Activated CD4-positive, alpha-beta memory T cell treated with anti-CD3 and anti-CD28 coated beads, Interleukin-2, amount 10 ng/mL, durations not matched to agents 7 days and 5 days (primary cell): ENCODE measurements at places on chromosomes 13 and 19. TPM values are rescaled to one million over a fixed set of nuclear protein-coding genes. Genes with fewer than 3 reads are reported as not detected.

The KLK12 gene
- total RNA-seq: not detected

The SHD gene
- total RNA-seq: not detected

The KIR2DL4 gene
- total RNA-seq: not detected

The ZNF441 gene
- total RNA-seq: 8.9 TPM

The MEIOSIN gene
- total RNA-seq: not detected

DNA sequence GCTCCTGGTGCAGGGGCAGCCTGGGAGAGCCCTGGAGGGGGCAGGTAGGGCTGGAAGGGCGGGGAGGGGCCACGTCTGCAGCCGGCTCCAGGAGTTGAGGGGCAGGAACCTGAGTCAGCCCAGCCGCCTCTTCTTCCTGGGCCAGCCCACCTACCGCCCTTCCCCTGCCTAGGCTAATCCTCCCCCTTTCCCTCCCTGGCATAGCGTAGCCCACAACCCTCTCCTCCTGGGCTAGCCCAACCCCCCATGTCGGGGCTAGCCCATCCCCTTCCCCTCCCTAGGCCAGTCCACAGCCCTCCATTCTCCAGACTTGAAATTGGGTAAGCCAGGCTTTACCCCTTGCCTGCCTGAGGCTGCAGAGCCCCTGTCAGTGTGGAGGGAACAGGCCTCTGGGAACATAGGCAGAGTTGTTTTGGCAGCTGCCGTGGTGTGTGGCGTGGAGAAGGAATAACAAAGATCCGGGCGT lies 20.6 kb upstream of the WDR18 start:
- no peak for DNase-seq

DNA sequence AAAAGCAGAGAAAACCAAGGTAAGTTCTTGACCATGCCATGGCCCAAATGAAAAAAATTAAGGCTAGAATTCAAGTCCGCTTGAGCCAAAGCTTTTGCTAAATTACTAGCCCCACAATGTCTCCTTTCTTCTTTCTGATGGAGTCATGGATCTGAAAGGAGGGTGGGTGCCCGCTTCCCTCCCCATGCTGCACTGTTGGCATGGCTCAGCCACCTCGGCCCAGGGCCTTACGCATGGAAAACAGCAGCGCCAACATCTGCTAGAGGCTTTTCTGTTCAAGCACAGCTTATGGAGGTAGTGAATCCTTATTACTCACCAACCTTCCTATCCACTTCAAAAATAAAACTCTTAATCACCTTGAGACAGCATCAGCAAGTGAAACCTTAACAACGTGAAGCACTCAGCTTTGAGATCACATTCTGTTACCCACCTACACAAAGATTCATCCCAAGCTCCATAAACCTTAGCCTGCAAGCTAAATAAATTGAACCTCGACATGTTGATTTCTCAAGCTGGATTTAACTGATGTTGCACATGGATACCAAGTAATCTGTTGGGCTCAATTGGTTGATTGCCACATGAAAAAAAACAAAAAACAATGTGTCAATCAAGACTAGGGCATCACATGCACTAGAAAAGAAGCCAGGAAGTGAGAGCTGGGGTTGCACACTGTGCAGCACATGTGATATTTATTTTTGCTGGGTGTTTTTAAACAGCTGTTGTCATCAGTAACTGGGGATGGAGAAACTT lies 43.4 kb downstream of the TPT1 start:
- peak; percentile 20 for DNase-seq

DNA sequence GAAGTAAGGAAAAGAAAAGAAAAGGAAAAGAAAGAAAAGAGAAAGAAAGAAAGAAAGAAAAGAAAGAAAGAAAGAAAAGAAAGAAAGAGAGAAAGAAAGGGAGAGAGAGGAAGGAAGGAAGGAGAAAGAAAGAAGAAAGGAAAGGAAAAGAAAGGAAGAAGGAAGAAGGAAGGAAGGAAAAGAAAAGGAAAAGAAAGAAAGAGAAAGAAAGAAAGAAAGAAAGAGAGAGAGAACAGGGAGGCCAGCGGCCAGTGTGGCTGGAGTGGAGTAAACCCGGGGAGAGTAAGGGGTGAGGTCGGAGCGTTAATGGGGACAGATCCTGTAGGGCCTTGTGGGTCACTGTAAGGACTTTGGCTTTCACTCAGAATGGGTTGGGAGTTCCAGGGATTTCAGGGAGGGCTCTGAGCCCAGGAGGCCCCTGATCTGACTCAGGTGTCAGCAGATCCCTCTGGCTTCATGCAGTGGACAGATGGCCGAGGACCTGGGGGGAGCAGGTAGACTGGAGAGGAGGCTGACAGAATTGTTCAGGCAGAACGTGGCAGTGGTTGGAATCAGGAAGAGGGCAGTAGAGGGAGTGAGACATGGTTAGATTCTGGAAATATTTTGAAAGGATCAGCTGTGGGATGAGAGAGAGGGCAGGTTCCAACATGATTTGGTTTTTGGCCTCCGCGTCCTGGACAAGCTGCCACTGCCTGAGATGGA lies 19.8 kb upstream of the FXYD3 start:
- no peak for DNase-seq

GRCh38 chr19:49342291-49342721 lies 7.1 kb downstream of the CD37 start:
- DNase-seq: no peak

- DNase-seq: no peak
Measured at GRCh38 chr13:38309397-38309796, 40.3 kb upstream of the UFM1 start.

DNA sequence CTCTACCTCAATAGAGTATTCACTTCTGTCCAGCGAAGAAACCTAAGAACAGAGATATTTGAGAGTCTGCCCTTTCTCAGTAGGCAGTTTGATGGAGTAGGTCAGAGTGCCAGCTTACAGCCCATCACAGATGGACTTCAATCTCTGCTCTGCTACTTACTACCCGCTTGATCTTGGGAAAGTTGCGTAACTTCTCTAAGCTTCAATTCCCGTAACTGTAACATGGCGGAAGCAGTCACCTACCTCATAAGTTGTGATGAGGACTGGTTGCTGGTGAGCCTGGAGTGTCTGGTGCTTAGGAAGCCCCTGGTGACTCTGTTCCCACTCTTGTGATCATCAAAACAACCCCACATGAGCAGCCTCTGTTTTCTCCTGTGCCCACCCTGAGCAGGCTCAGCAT lies 31.0 kb downstream of the AMER2 start:
- DNase-seq: no peak

- no peak for DNase-seq
Measured at GRCh38 chr19:4502282-4503131, 15.8 kb downstream of the PLIN4 start.

DNA sequence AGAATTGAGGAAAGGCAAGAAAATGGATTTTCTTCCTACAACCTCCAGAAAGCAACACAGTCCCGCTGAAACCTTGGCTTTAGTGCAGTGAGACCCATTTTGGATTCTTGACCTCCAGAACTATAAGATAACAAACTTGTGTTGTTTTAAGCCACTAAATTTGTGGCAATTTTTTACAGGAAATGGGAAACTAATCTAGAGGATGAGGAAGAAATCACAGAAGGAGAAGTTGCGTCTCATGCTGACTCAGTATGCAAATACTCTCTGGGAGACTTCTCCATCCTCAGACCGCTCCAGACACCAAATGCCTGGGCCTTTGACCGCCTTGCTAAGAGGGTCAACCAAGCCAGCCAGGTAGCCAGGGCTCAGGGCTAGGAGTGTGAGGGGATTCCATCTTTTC lies 13.1 kb upstream of the CEACAM16 start:
- DNase-seq: no peak

- no peak for DNase-seq
Measured at GRCh38 chr13:40261947-40262346, 404.5 kb downstream of the FOXO1 start.

- DNase-seq: no peak
Measured at GRCh38 chr13:81207636-81208035, 866.7 kb upstream of the SPRY2 start.

DNA sequence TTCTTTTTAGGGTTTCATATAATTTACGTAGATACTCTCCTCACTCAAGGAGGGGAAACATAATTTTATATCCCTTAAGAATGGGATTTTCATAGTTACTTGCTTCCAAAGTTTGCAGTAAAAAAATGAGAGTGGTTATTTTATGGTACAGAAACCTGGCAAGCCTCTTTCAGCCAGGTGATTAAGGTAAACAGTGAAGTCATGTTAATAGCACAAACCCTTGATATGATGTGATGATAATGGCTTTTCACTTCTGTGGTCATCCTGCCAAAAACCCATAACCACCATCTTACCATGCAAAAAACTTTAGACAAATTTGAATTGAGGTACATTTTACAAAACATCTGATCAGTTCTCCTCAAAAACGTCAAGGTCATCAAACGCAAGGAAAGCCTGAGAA lies 517.8 kb downstream of the SLITRK5 start:
- DNase-seq: no peak

GRCh38 chr19:19040417-19040816 lies 7.0 kb downstream of the ARMC6 start:
- no peak for DNase-seq

DNA sequence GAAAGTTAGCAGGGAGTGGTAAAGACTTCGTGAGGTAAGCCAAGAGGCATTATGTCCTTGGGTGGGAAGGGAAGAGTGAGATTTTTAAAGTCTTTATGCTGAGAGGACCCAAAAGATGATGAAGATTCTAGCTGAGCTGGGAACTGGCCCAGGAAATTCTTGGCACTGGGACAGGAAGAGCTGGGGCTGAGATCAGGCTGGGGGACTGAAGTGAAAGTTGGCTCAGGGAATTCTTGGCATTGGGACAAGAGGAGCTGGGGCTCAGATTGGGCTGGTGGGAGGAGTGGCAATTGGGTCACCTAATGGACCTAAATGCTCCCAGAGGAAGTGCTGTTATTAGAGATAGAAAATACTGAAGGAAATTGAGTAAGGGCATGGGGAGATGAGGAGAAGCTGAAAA lies 8.8 kb downstream of the SCEL start:
- no peak for DNase-seq
